Stimulated activated naive CD8-positive, alpha-beta T cell treated with anti-CD3 and anti-CD28 coated beads, Interleukin-15, amount 100 ng/mL, for 72 hours (primary cell): ENCODE measurements at places on chromosomes 6 and 20.

- DNase-seq = peak; percentile 73
Measured at GRCh38 chr6:156779206-156780094, 2.3 kb downstream of the ARID1B start.

GRCh38 chr6:165735065-165735464, 72.0 kb upstream of the PDE10A start:
- no peak for DNase-seq

DNA sequence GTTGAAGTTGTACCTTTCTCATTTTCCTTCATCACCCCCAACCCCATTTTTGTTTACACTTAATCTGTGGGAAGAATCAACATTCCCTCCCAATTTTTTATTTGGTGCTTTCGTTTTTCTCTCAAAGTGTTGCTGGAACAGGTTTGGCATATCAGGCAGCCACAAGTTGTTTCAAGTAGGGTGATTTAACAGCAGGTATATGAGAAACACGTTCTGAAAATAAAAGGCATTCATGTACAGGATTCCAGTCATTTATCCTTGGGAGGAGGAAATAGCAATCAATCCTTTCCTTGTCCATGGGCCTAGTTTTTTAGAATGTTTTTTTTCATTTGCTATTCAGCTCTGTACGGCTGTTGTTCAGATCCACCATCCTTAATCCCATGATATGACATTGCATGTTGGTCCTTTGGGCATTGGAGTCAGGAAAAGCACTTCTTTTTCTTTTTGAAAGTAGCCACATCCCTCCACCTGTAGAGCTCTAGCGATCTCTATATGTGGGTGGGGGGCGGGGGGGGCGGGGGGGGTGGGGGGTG, 120.2 kb downstream of the JARID2 start:
- DNase-seq = no peak

- no peak for DNase-seq
Measured at GRCh38 chr6:26514984-26515383, 14.9 kb downstream of the BTN1A1 start.

DNA sequence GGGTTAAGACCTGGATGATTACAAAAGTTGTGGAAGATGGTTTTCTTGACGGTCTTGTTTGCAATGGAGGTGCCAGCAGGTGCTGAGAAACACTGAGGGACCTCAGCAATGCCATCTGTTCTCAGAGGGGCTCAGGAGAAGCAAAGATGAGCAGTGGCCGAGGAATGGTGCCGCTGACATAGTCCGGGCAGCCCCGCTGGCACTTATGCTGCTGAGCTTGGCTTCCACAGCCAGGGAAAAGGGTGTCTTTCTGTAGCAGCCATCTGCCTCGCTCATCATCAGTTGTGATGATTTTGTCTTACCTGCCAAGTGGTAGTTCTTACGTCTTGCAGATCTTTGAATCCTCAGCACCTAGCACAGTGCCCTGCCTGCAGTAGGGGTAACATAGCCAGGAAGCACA, 55.7 kb downstream of the PPP1R14C start:
- no peak for DNase-seq

DNA sequence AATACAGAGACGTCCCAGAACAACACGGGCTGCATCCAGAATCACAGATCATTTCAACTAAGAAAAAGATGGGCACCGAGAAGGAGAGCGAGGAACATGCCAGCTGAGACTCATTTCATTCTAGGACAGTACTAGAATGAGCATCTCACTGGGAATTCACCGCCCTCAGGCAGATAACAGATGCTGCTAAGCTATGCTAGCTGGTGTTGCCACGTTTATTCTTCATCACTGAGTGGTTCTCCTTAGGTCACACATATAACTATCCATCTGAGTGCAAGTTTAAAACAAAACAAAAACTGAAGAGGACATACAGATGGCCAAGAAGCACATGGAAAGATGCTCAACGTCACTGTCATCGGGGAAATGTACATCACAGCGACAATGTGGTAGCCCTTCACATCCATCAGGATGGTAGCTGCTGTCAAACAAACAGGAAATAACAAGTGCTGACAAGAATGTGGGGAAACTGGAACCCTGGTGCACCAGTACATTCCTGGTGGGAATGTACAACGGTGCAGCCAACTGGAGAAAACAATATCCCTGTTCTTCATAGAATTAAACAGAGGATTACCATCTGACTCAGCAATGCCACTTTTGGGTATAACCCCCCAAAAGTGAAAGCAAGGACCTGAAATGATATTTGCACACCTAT, 97.6 kb downstream of the SLC22A23 start:
- no peak for DNase-seq

DNA sequence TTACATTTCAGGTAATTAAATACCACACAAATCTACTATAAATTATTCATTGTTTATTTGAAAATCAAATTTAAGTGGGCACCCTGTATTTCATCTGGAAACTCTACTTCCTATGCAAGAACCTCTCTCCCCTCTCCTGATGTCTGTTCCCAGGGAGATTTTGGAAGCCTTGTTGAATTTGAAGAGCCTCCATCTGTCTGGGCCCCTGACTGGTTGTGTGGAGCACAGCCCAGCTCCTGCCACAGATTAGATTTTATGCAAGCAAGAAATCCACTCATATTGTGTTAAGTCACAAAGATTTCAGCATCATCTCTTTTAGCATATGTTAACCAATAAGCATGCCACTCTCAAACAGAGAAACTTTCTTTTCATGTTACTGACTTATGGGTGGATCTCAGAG, 451.2 kb downstream of the TFAP2B start:
- no peak for DNase-seq

DNA sequence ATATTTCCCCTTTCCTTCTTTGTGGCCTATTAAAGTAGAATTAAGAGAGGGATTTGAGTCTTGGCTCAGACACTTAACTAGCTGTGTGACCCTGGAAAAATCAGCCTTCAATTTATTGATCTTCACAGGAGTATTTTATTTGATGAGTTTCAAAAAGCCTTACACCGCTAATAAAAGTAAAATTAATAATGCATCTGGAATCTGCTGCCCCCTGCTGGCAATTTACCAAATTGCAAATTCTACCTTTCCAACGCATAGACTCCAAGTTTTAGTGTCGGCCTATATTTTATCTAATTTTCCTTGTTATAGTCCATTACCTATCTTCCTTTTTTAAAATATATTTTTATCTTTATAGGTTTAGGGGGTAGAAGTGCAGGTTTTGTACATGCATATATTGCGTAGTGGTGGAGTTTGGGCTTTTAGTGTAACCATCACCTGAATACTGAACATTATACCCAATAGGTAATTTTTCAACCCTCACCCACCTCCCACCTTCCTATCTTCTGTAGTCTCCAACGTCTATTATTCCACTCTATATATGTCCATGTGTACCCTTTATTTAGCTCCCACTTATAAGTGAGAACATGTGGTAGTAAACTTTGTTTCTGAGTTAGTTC, 46.3 kb downstream of the GOPC start:
- peak; percentile 38 for DNase-seq

GRCh38 chr20:17680836-17681725, 961 bp downstream of the RRBP1 start:
- peak; percentile 84 for DNase-seq

DNA sequence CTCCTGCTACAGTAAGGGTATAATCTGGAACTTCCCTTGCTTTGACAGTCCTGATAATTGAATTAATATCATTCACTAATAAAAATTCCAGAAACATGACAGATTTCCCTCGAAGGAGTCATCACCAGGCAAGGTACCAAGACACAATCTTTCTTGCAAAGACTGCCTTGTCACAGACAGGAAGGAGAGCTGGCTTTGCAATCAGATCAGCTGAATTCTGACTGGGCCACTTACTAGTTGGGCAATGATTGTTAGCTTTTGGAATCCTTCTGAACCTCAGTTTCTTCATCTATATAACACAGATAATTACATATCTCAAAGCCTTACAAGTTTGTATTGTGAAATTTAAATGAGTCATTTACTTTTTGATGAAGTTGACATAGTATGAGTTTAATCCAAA, 344.2 kb downstream of the RFPL4B start:
- DNase-seq = no peak
